ENCODE measurements at places on chromosomes 3 and 15.

DNA sequence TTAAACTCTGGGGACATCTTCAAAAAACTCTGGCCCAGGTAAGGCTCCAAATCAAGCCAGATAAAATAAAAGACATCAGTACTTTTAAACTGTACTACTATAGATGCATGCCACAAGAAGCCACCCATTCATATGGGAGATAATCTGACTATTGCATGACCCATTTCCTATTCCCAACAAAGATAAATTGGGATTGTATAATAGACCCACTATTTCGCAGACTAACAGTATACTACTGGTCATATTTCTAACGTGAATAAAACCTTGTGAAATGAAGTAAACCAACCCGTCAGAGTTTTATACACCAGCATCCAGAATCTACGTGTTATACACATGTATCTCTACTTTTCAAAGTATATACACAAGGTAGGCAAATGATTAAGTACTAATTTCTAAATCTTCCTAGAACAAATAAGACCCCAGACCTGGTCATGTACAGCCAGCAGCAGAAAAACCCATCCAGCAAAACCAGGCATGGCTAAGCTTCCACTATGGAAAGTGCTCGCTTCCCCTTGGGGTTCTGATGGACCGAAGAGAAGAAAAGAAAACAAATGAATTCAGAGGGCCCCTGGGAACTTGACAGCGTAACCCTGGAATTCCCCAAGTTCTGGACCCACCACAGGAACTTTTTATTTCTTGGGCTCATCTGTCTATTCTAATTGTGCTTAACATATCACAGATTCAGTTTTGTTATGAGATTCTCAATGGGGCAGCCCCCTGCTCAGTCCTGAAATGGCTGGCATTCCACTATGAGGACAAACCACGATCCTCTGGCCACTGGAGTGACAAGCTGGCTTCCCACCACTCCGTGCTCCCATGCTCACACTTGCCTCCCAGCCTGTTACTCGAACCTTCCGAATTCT lies 69.1 kb downstream of the MB21D2 start:
- DNase-seq = no peak

DNA sequence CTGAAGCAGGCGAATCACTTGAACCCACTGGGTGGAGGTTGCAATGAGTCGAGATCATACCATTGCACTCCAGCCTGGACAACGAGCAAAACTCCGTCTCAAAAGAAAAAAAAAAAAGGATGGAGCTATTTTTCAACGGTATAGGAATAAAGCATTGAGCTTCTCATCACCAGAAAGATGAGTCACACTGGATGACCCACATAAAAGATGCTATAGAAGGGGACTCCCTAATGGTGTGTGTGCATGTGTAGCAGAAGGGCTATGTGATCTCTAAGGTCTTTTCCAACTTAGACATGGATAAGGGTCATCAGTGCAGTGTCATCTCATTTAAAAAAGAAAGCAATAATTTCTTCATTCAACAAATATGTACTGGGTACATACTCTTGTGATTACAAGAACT lies 476.0 kb downstream of the MFSD1 start:
- no peak for DNase-seq

DNA sequence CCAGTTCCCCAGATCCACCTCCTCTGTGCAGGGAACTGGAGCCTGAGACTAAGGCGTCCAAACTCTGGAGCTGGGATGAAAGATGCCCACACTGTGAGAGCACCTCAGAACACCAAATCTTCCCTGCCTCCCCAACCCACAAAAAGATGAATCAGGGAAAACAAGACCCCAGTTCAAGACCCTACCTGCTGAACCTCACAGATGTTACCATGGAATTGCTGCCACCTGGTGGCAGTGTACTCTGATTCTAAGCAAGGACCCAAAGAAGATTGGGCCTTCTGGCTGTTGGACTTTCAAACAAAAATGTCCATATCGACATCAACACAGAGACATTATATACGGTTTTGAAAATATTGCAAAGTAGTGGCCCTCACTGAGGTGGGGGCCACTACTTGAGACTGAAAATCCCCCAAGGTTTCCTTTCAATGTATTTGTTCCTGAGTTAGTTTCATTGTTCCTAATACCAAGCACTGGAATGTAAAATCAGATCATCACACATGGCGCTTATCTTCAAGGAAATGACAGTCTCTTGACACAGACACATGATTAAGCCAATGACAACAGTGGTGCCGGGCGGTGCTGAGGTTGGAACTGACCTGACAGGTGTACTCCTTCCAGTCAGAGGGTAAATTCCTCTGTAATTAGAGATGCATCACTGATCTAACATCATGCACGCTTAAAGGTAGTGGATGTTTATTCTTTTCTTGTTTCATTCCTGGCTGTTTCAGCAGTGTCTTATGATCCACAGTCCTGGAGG lies 67.6 kb downstream of the SLC6A11 start:
- DNase-seq = no peak

GRCh38 chr15:98853617-98854420 lies 153.8 kb downstream of the PGPEP1L start:
- DNase-seq = no peak

DNA sequence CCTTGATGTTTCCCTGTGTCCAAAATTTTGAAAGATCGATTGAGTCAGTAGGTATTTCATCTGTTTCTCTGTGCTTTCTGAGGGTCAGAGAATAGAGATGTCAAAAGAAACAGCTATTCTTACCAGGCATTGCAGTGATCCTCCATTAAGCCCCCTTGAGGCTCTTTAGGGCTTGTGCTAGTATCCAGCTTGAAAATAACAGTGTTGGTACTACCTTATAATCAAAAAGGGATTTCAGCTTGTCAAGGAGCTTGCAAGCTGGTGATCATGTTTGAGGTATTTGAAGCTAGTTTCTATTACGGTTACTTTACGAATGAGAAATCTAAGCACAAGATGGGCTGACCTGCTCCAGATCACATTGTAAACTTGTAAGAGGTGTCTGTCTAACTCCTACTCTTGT lies 103.4 kb downstream of the EDEM1 start:
- DNase-seq = no peak

DNA sequence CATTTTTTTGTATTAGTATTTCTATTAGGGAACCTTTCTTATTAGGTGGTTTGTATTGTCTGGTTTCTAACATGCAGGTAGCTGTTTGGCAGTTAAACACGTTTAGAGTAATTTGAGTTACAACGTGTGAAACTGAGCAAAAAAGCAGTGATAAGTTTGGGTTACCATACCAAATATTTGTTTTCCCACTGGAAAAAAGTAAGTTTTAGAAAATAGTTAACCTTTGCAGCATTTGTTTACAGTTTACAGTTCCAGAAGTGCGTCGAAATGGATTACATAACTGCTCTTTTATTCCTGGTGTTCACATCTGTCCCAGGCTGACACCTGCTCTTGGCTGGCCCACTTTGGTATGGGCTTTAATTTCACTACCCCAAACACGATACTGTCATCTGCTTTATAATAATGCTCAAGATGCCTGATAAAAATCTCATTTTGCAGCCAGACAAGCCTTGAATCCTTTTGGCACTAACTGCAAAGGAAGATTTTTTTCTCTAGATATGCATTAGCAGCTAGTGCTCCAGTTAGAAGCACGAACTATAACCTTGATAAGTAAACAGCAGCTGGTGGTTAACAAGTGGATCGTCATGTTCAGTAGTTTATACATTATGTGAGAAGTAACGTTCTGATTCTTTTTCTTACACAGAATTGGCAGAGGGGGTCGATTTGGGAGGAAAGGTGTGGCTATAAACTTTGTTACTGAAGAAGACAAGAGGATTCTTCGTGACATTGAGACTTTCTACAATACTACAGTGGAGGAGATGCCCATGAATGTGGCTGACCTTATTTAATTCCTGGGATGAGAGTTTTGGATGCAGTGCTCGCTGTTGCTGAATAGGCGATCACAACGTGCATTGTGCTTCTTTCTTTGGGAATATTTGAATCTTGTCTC lies 5.3 kb downstream of the EIF4A2 start:
- DNase-seq = no peak

- no peak for DNase-seq
These were observed 11.3 kb downstream of the CORO2B start for GRCh38 chr15:68589783-68590710.

GRCh38 chr3:130522399-130522798 lies 5.4 kb downstream of the COL6A6 start:
- no peak for DNase-seq

- DNase-seq = no peak
These were observed 2.5 kb downstream of the RSL24D1 start for GRCh38 chr15:55194256-55194655.

DNA sequence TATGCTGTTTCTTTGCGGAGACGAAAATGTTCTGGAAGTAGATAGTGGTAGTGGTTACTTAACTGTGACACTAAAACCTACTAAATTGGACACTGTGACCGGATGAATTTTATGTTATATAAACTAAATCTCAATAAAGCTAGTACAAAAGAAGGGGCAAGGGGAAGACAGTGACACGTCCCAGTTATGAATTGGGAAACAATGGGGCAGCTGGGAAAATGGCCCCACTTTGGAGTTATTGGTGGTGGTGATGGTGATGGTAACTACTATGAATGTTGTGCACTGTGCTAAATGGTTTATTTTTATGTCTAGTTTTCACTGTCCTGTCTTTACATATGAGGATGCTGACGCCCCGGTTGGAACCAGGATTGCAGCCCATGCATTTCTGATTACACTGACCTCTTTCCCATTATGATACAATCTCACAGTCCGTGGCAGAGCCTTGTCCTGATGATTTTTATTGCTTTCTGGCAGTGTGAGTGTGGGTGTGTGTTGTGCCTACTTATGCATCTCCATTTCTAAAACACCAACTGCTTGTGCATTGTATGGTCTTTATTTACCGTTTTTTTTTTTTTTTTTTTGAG lies 192.0 kb downstream of the FNDC3B start:
- DNase-seq = no peak

GRCh38 chr15:61080221-61081026 lies 148.7 kb downstream of the RORA start:
- DNase-seq = no peak

DNA sequence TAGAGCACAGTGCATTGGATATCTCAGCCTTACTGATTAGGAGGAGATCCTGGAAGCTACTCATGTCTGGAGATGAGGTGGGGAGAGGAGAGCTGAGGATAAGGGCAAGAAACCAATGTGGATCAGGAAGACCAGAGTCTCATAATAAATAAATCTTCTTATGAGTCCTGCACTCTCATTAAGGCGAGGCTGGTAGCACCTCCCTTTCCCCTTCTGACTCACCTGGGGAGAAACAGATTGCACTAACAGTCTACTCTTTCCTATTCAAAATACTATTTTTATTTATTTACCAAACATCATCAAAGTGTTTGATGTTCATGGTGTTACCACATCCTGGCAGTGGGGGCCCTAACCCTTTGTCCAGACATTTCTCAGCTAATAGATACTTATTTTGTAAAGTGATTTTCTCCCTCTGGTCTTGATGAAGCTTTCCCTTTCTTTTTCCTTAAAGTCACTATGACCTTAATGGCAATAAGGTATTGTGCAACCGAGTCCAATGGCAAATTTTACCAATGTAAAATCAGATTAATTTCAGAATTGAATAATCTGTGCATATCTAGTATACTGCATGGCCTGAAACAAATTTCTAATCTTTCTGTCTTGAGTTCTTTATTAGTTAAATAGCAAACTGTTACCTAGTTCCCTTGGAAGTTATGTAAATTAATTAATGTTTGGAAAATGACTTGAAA lies 81.1 kb downstream of the IQCH start:
- no peak for DNase-seq

GRCh38 chr3:183359036-183359435 lies 69.4 kb downstream of the MCF2L2 start:
- DNase-seq = no peak

DNA sequence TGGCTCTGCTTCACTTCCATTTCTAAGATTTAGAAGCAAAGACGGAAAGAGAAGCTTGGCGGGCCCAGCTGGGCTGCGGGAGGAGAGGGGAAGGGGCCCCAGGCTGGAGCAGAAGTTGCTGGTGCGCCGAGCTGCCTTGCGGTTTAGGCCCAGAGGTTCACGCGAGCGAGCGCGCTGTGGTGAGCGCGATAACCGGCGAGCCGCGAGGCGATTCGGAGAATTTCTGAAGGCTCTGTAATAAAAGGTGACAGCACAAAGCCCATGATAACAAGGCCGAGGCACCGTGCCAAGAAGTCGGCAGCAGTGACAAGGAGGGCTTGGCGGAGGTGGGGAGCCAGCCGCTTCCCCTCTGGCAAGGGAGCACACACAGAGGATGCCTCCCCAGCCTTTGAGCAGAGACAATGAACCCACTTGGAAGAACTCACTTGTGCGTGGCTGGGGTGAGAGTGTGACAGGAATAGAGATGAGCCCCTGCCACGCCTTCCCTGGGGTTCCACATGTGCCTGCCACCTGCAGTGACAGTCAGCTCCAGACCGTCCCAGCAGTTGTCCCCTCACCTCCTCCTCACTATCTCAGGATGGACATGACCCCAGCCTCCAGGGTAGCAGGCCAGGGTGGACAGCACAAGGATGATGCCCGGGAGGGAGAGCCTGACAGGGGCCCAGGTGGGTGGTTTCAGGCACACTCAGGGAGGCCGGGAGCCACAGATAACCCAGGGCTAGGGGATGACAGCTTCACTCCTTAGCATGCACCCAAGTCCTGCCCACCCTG lies 315.2 kb downstream of the UACA start:
- no peak for DNase-seq

GRCh38 chr15:94526071-94526689 lies 294.8 kb downstream of the MCTP2 start:
- no peak for DNase-seq

DNA sequence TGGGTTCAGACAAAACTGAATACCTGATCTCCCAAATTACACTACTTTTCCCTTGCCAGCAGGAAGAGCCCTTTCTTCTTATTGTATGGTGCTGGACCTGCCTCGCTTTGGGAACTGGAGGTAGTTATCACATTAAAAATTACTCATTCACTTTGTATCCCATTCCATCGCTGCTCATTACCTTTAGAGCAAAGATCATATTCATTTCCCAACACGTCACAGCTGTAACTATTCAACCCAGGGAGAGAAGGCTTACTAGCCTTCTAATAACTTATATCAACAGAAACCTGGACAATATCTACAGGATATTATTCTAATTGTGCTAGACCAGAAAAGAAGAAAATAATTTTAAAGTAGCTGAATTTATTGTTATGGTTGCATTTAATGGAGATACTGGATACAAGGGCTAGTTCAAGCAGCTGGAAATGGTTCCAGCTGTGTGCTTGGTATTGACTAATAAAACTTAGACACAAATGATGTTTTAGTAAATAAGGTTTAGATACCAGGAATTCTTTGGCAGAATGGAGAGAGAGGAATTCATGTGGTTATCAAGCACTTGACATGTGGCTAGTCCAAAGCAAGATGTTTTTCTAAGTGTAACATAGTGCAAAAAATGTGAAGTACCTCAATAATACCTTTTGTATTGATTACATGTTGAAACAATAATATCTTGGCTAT lies 656.3 kb downstream of the ROBO1 start:
- DNase-seq = no peak

GRCh38 chr15:91940496-91941381 lies 87.2 kb downstream of the SLCO3A1 start:
- no peak for DNase-seq

- no peak for DNase-seq
These were observed 5.1 kb downstream of the POLG start for GRCh38 chr15:89329329-89330084.
